ENCODE measurements at places on chromosomes 4 and X.

DNA sequence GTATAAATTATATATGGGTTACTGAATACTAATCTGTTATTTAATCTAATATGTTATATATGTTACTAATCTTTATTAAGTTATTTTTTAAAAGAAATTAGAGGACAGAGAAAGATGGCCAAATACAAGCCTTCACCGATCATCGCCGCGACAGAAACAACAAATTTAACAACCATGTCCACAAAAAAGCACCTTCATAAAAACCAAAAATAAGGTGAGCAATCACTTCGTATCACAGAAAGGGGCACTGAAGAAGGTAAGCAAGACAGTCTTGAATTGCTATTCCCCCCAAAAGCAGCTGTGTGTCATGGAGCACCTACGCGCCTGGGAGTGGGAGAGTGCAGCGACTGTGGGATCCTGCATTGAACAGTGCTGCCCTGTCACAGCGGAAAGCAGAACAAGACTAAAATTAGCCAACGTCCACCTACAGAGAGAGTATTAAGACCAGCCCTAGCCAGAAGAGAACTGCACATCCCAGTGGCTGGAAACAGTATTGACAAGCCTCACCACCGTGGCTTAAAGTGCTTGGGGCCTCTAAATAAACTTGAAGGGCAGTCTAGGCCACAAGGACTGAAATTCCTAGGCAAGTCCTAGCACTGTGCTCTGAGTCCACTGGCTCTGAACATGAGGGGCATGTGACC lies 38.5 kb downstream of the LRBA start:
- no peak for DNase-seq

DNA sequence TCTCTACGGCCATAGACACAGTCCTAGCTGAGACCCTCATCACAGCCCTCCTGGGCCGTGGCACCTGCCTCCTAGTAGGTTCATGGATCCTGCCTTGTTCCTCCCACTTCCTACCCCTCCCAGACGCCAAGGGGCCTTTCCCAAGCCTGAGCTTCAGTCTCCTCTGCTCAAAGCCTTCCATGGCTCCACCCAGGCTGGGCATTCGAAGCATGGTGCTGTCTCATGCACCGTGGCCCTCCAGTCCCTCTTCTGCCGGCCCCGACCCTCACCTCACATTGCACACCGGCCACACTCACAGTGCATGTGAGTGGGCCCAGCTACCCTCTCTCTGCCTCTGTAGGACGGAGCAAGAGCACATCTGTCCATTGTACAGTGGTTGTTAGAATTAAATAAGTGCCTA lies 21.7 kb upstream of the KIAA0232 start:
- DNase-seq, result no peak

GRCh38 chr4:155512817-155513216 lies 136.1 kb upstream of the MAP9 start:
- no peak for DNase-seq

DNA sequence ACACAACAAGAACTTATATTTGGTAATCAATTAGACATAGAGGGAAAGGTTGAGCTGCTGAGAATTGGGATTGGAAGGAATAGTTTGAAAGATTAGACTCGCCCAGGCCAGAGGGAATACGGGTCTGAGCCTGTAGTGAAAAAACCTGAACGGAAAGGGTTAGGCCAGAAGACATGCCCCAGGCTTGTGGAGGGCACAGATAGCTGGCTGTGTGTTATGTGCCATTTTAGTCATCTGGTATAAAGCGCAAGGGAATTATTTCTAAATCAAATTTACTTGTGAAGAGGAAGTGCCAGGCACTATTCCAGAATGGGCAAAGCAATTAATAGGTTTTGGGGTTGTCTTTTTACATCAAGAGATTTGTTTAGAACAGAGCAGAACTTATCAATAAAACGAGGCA lies 187.5 kb upstream of the ANKRD50 start:
- no peak for DNase-seq

DNA sequence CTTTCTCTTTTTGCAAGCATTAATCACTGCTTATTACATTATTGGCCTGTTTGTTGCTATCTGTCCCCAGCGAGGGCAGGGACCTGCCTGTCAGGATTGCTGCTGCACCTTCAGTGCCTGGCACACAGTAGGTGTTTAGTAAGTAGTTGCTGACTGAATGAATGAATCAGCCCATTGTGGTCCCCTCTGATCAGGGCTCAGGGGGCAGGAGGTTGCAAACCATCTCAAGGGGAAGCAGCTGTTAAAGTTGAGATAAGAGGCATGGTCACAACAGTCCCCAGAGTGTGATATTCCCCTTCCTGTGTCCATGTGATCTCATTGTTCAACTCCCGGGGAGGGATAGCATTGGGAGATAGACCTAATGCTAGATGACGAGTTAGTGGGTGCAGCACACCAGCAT lies 85.4 kb downstream of the WFS1 start:
- DNase-seq, result no peak

DNA sequence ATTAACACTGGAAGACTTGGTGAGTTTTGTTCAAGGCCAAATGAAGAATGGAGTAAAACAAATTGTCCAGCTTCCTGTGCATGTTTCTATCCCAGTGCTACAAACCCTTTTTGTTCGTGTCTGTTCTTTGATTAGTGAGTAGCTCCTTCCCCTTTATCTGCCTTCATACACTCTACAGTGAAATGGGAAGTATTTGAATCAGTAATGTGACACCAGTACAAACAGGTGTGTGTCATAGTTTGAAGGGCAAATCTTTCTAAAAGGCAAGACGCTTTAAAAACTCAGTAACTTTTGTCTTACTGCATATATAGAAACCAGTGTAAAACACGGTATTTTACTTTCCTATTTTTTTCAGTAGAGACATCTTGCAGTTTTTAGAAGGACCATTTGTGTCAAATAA lies 5.9 kb downstream of the ARHGEF38 start:
- no peak for DNase-seq

DNA sequence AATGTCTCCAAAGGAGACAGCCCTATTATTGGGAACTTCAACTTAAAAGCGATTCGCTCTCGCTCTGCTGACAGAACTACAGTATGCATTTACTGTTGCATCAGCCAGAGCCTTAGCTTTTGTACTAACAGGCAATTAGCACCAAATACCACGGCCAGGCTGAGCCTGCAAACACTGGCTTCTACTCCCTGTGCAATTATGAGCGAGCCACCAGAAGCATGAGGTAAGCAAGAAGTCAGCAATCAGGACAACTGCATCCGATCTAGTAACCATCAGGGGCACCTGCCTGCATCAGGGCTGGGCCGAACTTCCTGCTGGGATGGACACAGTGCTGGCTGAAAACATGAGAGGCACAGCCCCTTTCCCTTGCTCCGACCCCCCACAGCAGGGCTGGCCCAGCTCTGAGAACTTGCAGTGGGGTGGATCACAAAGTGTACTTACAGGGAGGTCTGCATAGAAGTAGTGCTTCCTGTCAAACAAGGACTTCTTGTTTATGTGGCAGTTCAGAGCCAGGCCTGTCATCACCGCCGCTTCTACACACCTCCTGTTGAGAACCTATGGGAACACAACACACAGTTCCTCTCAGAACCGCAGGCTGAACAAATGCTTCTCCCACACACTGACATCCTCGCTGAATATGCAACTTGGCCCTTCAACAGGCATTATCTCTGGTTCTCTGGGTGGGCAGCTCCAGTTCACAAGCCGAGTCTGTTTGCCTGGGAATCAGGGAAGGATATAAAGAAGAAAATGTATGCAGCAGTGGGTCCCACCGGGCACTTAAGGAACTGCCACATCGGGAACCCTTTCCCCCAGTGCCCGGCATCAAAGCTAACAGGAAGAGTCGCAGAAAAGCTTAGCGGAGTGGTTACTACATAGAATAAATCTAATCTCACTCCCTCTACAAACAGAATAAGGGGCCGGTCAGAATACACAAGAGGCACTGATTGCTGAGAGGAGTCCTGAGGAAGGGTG lies 41.5 kb downstream of the GATB start:
- no peak for DNase-seq

DNA sequence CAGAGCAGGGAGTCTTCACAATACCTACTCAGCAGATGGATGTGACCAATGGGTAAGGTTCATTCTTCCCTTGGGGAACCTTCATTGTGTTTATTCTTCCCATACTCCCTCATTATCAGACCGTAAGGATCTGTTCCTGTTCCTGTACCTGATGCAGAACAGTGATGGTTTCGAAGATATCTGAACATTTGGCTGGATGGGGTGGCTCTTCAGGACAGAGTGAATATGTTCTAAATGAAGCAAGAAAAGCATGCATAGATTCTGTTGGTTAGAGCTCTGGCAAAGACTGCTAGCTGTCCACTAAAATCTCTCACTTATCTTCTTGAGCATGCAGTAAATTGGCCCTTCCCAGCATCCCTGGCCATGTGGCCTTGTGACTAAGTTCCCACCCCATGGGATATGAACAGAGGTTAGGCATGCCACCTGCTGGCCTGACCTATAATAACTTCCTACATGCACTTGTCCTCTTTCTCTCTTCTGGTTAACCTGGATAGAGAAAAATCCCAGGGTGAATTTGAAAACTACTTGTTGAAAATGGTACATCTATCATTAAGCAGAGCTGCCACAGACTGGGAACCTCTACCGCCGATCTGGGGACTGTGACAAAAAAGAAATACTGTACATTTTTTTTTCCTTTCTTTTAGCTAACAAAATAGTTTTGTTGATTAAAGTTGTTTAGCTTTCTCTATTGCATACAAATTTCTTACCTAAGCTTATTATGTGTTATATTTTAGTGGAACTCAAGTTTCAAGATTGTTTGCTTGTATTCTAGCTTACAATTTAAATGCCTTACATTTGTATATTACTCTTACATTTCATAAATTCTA lies 60.0 kb upstream of the BANK1 start:
- no peak for DNase-seq

DNA sequence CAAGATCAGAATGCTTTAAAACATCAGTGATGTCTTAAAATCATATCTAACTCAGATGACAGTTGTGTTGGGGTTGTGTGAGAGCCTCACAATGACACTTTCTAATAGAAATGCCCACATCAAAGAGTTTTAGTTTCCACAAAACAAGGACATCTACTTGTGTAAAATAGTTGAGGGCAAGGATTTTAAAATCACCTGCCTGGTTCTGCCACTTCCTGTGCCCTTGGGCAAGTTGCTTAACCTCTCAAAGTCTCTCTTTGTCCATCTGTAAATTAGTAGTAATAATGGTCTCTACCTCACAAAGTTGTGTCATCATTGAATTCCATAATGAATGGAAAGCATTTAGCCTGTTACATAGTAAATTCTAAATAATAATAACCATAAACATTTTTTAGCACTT lies 41.9 kb upstream of the RELL1 start:
- DNase-seq, result no peak
